Stimulated activated effector memory CD8-positive, alpha-beta T cell treated with anti-CD3 and anti-CD28 coated beads, Interleukin-12 subunit alpha, Interleukin-12 subunit beta, amount 100 ng/mL, for 72 hours (primary cell): ENCODE measurements at places on chromosomes 7 and 10.

- DNase-seq = no peak
These were observed 35.5 kb downstream of the IKZF1 start for GRCh38 chr7:50339990-50340500.

DNA sequence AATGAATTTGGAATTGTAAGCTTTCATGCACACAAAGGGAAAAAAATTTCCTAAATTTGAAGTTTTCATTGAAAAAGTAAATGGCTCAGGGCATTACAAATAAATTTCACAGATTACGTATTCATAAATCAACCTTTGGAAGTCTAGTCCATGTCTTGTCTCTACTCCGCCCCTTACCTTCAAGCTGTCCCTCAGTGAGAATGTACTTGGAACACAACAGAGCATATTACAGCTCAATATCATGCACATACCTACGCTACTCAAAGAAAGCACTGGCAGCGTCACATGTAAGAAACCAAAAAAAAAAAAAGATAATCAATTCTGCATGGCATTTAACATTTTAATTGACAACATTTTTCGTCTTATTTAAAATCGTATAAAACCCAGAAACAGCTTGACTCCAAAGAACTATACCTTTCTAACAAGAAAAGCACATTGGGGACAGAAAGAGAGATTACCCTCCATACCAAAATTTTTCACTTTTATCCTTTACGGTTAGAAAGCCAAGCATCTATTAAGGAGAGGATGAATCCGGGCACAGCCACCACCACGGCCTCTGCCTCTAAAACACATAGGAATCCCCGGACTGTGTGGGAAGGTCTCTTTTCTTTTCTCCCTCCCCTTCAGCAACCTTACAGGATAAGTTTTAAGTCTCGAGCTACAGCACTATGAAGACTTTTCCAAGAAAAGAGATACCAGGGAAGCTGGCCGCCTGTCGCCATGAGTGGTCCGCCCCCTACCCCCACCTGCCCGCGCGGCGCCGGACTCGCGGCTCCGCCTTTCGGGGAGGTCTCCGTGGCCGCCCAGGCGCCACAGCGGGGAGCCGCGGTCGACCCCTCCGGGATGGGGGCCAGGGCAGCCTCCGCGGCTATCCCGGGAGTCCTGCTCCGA lies 1.1 kb downstream of the JMJD1C start:
- no peak for DNase-seq

GRCh38 chr10:19049567-19049966 lies 966 bp downstream of the MALRD1 start:
- no peak for DNase-seq

DNA sequence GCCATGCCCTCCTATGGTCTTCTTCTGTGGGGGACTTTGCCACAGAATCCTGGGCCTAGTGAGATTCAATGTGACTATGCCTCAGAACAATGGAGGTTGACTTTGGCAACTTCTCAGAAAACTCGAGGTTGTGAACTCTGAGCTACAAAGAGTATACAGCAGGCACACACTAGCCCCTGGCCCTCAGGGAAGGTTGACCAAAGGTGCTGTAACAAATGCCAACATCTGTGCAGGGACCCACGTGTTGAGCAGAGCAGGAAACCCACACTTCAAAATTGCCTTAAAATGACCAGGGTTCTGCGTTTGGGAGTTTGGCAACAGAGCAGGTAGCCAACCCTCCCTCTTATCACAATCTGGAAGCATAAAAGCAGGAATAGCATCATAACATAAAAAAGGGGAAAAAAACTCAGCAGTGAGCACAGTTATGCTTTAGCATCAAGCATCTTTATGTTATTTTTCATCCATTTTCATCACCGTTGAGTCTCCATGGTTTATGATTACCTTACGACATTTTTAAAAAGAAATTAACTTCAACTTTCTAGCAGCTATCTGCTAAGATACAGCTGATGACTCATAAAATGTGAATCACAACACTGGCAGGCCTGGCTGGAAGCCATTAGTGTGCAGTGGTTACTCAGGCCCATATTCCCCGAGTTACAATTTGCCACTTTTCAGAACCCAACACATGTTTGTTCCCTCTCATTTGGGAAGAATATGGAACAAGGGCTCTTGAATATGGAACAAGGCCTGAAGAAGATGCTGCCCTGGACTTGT lies 11.1 kb downstream of the PRLHR start:
- DNase-seq = no peak

- no peak for DNase-seq
These were observed 603.7 kb upstream of the ADARB2 start for GRCh38 chr10:2340831-2341647.

DNA sequence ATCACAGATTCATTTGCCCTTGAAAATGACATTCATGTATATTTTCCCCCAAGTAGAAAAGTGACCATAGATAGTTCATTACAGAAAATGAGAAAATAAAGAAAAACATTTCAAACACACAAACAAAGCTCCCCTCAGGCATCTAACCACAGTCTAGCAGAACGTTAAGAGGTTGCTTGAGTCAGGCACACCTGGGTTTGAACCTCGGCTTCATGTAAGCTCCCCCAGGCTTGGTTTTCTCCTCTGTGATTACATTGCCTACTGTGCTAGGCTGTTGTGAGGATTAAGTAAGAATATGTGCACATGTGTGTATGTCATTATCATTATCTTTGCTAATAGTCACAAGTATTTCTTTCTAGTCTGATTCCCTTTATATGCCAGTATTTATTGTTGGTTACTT lies 9.1 kb downstream of the DNTT start:
- DNase-seq = no peak

DNA sequence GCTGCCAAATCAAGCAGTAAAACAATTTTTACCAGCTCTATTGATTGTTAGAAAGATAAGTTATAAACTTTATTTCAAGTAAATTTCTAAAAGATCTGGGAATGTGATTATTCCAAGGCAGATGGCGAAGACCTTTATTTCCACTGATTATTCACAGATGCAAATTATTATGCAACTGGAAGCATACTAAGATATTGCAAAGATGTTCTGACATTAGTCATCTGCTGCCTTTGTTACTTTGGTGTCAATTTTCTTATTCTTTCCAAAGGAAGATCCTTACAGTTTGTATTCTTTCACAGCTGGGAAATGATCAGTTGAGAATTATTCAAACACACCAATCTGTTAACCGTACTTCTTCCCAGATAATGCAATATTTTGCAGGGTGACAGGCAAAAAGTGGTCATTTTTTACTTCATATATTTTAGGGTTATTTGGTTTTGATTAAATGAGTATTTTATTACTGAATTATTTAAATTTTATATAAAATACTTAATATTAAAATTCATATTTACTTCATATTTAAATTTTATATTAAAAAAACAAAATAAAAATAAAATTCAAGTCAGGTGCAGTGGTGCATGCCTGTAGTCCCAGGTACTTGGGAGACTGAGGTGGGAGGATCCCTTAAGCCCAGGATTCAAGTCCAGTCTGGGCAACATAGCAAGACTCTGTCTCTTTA lies 171.3 kb downstream of the FZD1 start:
- DNase-seq = no peak

DNA sequence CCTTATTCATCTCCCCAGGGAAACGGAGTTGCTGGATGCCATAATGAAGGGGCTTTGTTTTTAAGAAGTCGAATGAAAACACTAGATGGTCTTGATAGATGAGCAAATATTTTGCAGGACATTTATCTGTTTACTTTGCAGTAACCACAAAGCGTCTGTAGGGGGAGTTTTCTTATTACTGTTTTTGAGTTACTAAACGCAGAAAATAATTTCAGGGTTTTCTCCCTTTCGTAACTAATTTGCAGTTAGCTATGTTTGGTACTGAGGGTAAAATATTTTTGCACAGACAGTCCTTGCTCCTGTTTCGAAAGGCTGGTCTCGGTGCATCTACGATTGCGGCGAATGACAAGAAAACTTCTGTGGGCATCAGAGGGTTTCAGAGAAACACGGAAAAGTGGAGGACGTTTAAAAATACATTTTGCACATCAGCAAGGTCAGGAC lies 505.6 kb upstream of the MKI67 start:
- DNase-seq = no peak

- no peak for DNase-seq
These were observed 89.0 kb downstream of the PHTF2 start for GRCh38 chr7:77887567-77887966.

GRCh38 chr7:152881893-152882292 lies 122.3 kb downstream of the ACTR3B start:
- no peak for DNase-seq

- peak; percentile 12 for DNase-seq
These were observed 18.0 kb downstream of the AQP1 start for GRCh38 chr7:30929686-30930085.

DNA sequence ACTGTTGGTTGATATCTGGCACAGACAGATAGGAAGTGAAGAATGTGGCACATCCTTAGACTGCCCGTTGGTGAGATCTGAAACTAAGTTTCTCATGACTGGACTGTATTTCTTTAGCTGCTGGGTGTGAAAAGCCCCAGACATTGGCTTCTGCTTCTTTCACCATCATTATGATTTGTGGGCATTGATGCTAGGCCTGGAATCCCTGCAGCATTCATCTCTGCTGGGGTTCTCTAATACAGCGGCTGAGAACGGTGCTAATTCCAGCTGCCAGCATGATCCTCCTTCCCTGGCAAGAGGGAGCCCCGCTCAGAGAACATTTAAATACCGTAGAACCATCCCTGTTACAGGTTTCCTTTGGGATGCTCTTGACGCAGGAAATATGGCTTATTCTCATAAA lies 26.2 kb downstream of the RBM20 start:
- no peak for DNase-seq
